ACHN (cell line): ENCODE measurements at places on chromosomes 13 and 19.

DNA sequence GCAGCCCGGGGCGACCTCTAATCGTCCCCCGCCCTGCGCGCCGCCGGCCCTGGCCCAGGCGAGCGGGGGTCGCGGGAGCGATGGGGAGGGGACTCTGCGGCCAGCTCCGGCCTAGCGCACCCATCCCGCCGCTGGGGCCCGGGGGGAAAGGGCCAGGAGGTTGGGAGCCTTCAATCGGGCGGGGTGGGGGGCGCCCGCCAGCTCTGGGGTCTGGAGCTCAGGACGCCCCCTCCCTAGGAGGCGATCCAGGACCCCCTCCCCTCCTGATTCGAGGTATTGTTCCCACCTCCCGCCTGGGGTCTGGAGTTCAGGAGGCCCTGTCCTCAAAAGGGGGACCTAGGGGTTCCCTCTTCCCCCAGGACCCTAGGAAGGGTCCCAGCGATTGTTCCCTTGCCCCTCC is 430 bp downstream of the ZNF358 start:
- no peak for DNase-seq

DNA sequence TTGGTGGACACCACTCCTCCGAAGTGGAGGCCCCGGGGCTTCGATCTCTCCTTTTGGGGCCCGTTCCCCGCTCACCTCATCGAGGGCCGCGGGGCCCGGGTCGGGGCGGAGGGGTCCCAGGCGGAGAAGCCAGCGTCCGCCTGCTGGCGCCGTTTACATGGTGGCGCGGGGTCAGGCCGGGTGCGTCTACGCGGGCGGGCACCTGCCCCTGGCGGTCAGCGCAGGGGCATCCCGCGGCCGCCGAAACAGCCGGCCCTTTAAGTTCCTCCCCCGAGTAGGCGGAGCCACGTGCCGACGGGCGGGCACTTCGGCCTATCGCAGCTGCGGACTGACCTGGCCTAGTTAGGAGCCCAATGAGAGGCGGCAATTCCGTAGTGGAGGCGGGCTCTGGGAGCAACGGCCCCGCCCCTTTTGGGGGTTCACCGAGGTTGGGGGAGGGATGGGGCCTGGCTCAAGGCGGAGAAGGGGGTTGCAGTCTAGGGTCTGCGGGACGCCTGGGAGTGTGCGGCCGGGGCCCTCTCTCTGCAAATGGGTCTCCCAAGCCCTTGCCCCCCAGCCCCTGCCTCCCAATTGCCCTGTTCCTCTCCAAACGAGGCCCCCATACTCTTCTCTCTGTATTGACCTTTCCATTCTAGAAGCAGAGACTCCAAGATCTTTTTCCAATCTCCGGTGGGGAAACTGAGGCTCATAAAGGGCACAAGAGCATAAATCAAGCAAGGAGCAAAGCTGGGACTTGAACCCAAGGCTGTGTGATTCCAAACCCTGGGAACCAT is at the start of gene ABHD8:
Gene ABHD8, minus strand, starts transcription at position 259 of the 773 bp plus-strand sequence. CDS start 1,809 bp downstream, outside the sequence.
- peak; percentile 94 for DNase-seq

- no peak for DNase-seq
Measured at GRCh38 chr19:42242069-42242511, 312 bp downstream of the GSK3A start.

GRCh38 chr13:26600343-26600742 is 42.9 kb downstream of the WASF3 start:
- no peak for DNase-seq

DNA sequence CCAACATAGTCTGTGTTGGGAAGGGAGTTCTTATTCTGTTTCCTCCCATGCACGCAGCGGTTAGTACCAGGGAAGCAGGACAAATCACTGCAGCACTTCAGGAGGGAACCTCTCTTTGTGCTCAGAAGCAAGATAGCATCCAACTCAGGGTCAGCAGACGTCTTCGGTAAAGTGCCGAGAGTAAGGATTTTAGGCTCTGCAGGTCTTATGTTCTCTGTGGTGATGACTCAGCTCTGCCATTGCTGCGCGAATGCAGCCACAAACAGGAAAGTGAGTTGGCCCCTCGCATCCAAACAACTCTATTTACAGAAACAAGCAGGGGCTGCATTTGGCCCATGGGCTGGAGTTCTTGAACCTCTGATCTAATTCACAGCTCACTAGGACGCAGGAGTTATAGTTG is 122.1 kb upstream of the SPATA13 start:
- DNase-seq: peak; percentile 15

DNA sequence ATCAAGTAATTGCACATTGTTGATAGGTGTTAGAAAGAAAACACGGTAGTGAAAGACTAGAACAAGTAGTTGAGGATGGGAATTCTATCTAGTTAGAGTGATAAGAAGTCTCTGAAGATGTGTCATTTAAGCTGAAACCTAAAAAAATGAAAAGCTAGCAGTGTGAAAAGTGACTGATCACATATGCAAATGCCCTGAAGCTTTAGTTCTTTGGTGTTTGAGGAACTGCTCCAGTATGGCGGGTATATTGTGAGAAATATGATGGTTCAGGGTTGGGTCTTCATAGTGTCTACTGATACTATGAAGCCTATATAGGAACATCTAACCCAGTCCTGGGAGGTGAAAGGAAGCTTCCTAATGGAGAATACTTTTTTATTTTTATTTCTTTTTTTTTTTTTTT is 45.0 kb downstream of the GPALPP1 start:
- no peak for DNase-seq

GRCh38 chr13:19845758-19846157 is 17.7 kb downstream of the ZMYM5 start:
- DNase-seq: peak; percentile 76

- no peak for DNase-seq
Measured at GRCh38 chr13:44803390-44803789, 185.9 kb downstream of the NUFIP1 start.

- peak; percentile 29 for DNase-seq
Measured at GRCh38 chr19:29687244-29687896, 22.1 kb downstream of the PLEKHF1 start.

GRCh38 chr19:815079-815774 is 6.5 kb downstream of the PLPPR3 start:
- no peak for DNase-seq

GRCh38 chr19:1383017-1383311 is 743 bp upstream of the NDUFS7 start:
- DNase-seq: no peak

DNA sequence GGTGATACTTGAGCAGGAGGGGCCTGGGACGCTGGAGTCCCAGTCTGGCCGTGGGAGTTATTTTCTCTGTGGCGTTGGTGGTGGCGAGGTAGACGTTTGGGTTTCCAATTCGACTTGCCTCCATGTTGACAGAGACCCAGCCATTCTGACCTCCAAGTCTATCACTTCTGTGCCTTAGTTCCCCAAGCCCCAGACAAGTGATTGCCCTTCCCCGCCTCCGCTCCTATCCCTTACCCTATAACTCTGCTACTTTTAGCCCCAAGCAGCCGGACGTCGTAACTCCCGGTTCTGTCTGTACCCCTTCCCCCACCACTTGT is 549 bp downstream of the TIMM50 start:
- no peak for DNase-seq

DNA sequence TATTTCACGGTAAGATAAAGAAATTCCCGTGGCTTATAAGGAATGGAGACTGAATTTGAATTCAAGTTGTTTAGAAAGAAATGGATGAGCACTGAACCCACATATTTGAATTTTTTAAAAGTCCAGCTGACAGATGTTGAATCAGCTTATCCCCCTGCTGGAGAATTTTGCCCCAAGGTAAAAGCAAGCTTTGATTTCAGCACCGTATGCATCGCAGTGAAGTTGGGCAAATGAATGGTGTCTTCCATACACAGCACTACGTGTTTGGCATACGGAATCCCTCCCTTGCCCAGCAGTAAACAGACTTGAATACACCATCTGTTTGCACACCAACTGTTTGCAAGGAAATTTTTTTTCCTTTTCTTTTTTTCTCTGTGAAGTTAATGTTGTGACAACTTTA is 77.5 kb upstream of the PEG3 start:
- no peak for DNase-seq

- no peak for DNase-seq
Measured at GRCh38 chr13:20546556-20546955, 20.4 kb upstream of the IFT88 start.

- DNase-seq: no peak
Measured at GRCh38 chr13:27638521-27638920, 16.8 kb downstream of the POLR1D start.

DNA sequence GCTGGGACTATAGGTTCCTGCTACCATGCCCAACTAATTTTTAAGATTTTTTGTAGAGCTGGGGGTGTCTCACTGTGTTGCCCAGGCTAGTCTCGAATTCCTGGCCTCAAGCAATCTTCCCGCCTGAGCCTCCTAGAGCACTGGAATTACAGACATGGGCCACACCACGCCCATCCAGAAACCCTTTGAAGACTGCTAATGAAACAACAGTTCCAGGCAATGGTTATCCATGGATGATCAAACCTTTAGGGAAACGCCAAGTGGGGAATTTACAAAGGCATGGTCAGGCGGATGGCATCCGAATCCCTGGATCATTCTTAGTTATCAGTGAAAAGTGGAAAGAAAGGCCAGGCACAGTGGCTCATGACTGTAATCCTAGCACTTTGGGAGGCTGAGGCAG is 16.9 kb upstream of the DNMT1 start:
- no peak for DNase-seq

- DNase-seq: no peak
Measured at GRCh38 chr13:49586717-49587116, 1.4 kb upstream of the RCBTB1 start.

DNA sequence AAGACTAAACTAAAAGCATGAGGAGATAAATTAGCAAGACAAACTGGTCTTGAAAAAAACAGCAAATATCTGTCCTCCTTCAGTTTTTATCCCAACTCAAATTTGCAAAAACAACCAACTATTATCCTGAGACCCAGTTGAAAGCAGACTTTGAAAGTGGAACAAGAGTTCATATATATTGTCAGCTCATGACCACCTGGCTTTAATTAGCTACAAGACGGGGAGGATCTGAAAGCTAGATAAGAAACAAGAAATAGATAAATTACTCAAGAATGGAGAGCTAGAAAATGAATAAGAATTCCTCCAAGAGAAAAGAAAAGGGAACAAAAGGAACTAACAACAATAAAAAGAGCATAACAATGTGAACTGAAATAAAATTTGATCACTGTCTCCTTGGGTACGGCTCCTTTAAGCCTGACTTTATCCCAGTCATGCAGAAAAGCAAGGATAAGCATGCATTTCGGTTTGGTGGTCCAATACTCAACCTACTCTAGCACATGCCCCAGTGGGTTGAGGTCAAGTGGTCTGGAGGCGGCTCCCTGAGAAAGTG is 246.9 kb downstream of the DCLK1 start:
- DNase-seq: no peak

GRCh38 chr19:41350735-41351338 is 2.9 kb downstream of the TGFB1 start:
- no peak for DNase-seq

GRCh38 chr19:46839752-46840497 is 10.7 kb downstream of the AP2S1 start:
- no peak for DNase-seq

DNA sequence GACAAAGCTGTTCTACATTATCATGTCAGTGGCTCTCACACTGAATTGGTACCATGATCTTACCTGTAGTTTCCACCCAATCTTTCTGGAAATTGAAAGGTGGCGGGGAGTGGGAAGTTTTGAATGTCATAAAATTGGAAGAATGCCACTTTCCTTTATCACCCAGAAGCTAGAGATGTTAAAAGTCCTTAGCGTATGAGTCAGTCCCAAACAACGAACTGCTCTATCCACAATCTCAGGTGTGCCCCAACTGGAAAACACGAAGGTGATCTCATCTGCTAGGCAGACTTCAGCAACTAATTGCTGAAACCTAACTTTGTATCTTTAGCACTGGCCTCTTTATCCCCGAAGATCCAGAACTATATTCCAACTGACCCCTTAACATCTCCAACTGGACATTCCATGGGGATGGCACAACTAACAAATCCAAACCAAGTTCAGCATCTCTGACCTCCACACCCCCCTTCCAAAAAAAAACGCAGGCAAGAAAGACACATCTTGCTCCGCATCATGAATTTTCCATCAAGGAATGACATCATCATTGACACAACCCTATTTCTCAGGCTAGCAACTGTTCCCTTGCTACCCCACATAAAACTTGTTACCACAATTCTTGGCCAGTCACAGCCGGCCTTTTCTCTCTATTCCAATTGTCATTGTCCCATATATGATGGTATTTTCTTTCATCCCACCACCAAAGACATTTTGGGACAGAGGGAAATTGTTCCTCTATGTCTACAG is 175.4 kb downstream of the KLF12 start:
- DNase-seq: no peak

- no peak for DNase-seq
Measured at GRCh38 chr13:46315491-46316075, 71.5 kb downstream of the RUBCNL start.

DNA sequence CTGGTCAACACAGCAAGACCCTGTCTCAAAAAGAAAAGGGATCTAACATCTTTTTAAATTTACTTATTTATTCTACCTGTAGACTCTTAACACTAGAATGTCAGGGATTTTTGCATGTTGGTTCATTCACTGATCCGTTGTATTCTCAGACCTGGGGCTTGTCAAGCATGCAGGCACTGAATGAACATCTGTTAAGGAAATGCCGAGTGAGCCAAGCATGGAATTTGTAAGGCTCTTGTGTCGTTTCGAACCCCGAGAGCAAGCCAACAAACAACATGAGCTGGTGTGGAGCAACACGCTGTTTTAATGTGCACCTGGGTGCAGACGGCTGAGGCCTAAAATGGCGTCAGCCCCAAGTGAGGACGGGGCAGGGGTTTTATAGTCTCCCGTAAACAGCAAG is 10.0 kb upstream of the OR1M1 start:
- no peak for DNase-seq

- no peak for DNase-seq
Measured at GRCh38 chr13:108588516-108588915, 40.9 kb upstream of the MYO16 start.

- no peak for DNase-seq
Measured at GRCh38 chr19:11673608-11674041, 65.1 kb downstream of the ZNF823 start.

GRCh38 chr13:30580852-30581502 is 36.7 kb upstream of the USPL1 start:
- DNase-seq: peak; percentile 49

GRCh38 chr13:112658808-112659207 is 31.0 kb upstream of the ATP11A start:
- peak; percentile 52 for DNase-seq

GRCh38 chr19:41570639-41571112 is 5.3 kb upstream of the CEACAM21 start:
- DNase-seq: peak; percentile 69

DNA sequence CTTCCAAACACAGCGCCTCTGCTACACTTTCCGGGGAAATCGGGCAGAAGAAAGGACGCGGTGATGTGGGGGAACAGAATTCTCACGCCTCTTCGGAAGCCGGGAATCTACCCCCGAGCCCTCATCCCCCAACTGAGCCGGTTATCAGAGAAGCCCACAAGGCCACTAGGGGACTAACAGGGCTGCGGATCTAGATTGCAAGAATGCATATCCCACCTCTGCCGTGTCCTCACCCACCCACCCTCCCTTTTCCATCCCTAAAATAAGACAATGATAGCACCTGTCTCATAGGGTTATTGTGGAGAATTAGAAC is 1.1 kb downstream of the IGFLR1 start:
- no peak for DNase-seq
